DMS153 (cell line): ENCODE measurements at places on chromosomes 1 and 21.

DNA sequence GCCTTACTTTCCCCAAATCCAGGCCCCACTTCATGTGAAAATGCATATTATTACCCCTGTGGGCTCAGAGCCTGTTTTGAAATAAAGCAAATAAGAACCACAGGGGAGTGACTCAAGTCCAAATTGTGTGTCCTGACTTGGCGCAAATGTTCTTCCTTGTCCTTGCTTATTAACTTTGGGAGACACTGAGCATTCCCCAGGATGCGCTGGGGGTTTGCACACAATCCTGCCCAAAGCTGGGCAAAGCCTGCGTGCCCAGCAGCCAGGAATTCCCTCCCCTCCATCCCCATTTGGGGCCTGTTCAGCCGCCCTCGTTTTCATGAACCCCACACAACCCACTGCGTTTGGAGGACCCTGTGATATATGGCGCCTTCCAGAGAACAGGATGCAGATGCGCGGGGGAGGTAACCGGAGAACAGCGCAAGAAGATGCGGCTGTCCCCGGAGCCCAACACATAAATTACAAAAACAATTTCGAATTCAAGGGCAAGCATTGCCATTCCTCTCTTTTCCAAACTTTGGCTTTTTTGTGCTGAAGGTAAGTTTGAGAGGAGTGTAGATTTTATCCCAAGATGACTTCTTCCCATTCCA is 42.4 kb upstream of the CLDN14 start:
- no peak for DNase-seq

DNA sequence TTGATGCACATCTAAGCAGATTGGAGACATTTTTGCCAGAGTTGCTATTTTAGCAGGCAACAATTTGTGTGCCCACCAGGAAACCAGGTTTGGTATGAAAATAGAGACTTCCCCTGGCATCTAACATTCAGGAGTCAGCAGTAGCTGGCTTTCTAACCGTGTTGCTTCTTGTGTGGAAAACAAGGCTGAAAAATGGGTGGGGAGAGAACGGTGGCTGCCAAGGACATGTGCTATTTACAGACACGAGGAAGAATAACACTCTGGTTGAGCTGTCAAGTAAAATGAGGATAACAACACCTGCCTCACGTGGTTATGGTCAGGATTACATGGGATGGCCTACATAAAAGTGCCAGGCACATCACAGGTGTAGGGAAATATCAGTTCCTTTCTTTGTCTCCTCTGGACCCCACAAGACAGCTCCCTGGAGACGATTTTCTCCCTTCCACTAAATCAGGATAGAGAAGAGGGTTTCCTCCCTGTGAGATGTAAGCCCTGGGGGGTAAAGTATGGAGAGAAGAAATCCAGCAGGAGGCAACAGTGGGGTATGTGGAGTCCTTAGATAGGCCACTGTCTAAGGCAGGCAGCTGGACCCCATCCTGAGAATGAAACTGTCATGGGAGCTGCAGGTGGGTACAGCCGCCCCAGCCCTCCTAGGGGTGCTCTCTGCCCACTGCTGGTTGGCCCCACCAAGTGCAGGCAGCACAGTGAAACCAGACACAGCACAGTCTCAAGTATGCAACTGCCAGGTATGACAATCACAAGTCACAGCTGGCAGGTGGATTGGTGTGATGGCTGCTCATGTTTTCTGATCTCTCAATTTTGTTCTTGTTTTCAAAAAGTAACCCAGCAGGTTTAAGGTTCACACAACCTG is 80.3 kb downstream of the TENT5C start:
- no peak for DNase-seq

- DNase-seq, result no peak
These were observed 295.3 kb upstream of the LYPLAL1 start for GRCh38 chr1:218878369-218878768.

GRCh38 chr21:37433456-37433840 is 66.9 kb downstream of the DYRK1A start:
- no peak for DNase-seq

- DNase-seq, result no peak
These were observed 100.4 kb downstream of the GALNT2 start for GRCh38 chr1:230167419-230167852.

- DNase-seq, result no peak
These were observed 3.0 kb downstream of the ATF6 start for GRCh38 chr1:161768986-161769672.

- no peak for DNase-seq
These were observed 36.9 kb downstream of the MYOM3 start for GRCh38 chr1:24074817-24075589.

DNA sequence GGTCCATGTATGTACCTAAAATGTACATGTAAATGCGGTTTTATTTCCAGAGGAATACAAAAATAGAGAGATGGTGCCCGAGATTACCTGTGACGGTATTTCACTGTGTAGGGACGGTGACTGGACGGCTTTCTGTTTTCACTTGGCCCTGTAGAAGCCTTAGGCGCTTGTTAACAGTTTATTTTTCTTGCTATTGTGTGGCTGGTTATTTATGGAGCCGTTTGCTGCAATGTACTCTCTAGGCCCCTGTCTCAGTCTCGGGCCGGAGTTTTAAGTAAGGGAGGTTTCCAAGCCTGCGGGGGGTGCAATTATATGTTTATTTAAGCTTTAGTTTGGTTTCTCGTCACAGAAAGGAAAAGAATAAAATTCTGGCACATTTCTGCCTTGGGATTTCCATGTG is 413 bp downstream of the EFCAB7 start:
- no peak for DNase-seq

DNA sequence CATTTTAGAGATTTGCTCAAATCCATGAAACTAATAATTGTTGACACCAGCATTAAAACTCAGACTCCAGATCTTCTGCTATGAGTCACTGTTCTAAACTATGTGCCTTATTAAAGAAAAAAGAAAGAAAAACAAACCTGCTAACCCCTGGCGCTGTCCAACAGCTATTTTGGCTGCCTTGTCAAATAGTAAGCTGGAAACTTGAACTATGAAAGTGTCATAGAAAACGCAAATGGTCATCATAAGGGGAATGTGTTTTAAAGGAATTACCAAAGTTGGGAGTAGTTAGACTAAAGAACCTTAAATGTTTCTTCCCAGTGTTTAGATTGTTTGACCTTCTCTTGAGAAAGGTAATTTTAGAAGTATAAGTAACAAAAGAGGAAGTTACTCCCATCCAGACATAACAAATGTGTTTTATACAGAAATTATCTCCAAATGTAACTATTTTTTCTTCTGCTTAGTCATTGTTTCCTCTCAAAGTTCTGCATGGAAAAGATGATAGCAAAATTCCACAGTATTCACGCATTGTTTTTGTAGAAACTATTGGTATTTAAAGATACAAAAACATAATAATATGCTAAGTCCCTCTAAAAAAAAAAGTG is 272.4 kb downstream of the TPR start:
- no peak for DNase-seq

DNA sequence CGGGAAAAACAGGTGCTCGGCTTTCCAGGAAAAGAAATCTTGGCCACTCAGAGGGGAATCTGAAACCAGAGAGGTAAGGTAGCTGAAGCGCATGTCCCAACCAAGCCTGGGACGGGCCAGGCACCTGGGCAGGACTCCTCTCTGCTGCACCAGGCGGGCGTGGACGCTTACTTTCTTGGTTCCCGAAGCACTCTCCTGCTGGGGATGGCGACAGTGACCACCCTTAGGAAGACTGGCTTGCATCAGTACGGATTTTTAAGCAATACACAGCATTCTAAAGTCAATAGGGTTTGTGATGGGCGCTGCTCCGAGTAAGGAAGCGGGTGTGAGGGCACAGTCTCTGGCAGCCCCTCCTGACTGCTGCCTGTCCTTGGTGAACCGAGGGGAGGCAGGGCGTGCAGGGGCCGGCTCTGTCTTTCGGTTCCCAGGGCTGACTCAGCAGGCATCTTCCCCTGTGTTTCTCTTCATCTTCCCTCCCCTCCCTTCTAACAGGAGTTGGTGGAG is 74.9 kb upstream of the ANGPTL1 start:
- no peak for DNase-seq

GRCh38 chr1:211493876-211494653 is 2.1 kb upstream of the RD3 start:
- DNase-seq, result no peak

- DNase-seq, result no peak
These were observed 17.1 kb upstream of the CNR2 start for GRCh38 chr1:23930270-23930669.

DNA sequence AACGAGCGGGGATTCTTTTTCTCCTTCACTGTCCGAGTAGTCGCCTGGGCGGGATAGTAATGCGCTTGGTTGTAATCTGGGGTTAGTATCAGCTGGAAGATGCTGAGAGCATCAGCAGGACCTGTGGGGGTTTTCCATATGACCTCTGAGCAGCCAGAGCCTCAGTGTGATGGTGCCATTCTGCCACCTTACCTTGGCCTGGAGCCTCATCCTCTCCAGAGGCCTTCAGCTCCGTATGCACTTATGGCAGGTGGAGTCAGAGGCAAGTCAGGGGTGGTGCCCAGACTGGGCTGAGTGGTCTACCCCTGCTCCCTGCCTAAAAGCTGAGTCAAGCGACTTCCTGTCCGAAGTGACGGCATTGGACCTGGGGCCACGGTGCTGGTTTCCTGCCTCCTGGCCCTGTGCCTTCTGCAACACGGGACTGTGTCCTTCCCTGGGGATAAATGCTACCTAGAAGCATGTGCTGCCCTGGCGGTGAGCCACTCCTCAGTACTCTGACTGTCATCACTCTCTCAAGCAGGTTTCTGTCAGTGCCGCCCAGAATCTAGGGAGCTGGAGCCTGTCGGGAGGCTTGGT is 24.7 kb downstream of the TENT5C start:
- DNase-seq, result no peak

DNA sequence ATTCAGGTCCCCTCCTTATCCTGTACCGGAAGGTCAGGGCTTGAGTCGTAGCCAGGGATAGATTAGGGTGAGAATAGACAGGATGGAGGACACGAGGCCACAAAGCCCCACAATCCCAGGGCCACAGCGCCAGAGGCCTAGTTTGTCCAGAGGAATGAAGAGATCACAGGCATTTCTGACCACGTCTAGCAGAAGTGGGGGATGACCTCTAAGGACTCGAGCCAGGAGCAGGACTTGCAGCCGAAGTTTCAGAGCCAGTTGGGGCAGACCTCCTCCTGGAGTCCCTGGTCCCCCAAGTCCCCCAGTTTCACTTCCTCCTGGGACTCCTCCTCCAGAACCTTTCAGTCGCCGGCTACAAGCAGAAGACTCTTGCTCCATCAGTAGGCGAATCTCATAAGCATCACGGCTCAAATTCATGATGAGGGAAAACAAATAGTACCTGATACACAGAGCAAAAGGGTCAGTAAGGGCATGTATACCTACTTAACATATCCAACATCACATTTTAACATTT is 2.3 kb upstream of the ITGA10 start:
- DNase-seq, result no peak

DNA sequence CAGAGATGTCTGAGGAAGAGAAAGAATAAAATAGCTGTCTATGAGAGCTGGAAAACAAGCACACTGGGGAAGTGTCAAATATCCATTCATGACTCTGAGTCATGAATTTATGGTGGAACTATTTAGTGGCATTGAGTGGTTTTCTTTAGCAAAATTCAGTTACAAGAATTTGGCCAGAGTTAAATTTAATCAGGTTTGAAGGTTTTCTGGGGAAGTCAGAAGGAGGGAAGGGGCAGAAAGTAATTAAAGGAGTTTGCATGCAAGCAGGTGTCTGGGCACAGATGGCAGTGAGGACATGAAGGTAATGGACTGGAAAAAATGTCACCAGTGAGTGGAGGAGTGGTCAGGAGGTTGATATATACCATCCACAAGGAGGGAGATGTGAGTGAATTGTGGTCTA is 121.9 kb upstream of the IVNS1ABP start:
- DNase-seq, result no peak

GRCh38 chr1:235052067-235053008 is 76.3 kb downstream of the TOMM20 start:
- DNase-seq, result no peak

DNA sequence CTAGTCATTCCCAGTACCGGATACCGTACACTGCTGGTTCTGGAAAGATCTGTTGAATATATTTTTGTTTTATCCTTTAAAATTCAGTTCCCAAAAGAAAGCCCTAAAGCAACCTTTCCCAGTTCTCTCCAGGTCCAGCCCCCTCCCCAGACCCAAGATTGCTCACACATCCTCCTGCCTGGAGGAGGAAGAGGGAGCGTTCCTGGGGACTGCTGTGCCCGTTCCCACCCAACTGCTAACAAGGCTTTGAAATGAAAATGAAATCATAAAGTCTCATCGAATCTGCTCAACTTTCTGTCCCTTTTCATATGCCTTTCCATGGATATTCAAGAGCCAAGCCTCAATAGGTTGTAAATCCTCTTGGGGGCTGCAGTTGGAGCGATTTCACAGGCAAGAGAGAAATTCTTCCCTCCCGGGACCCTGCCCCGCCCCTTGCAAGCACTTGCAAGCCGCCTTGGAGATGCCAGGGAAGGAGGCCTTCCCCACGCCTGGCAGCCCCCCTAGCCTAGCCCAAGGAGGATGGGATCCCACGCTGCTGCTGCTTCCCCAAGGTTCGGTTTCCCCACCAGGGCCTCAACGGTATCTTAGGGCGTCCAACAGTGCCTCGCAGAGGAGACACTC is 113.2 kb upstream of the CACHD1 start:
- no peak for DNase-seq

DNA sequence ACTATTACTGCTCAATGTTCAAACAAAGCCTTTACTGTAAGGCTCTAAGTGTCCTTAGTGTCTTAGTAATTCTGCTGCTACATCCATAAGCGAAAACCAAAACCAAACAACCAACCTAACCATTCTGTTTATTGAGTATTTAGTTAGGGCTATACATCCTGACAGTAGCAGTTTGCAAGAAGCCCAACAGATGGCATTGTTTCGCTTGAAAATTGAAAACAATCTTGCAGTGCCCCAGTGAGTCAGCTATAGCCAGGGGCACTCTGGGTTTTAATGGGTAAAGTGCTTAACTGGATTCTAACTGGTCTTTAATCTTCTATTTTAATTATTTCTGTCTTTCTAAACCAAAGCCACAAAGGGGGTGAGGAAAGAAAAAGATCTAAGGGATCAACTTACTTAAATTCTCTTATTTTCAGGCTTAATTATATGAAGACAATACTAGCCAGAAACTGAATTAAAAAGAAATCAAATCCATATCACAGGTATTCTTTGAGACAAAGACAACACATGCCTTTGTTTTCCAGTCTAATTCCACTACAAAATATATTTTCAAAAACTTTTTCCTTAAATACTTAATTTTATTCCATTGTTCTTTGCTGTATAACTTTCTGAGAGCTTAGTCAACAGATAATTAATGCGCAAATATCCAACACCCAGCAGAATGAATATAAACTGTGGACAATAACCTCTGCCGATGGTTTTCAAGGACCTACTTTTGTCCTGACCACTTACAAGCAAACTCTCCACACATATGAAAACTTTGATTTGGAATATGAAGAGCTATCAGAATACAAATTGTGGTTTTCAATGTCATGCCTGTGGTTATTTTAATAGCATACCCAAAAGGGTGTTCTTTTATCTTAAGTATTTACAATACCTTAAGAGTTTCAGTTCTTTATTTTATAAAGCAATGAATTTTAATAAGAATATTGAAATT is 15.2 kb downstream of the POGZ start:
- peak; percentile 73 for DNase-seq

- no peak for DNase-seq
These were observed 12.9 kb downstream of the ATP1B1 start for GRCh38 chr1:169119405-169119804.
